ENCODE measurements at places on chromosomes 7 and 10.

DNA sequence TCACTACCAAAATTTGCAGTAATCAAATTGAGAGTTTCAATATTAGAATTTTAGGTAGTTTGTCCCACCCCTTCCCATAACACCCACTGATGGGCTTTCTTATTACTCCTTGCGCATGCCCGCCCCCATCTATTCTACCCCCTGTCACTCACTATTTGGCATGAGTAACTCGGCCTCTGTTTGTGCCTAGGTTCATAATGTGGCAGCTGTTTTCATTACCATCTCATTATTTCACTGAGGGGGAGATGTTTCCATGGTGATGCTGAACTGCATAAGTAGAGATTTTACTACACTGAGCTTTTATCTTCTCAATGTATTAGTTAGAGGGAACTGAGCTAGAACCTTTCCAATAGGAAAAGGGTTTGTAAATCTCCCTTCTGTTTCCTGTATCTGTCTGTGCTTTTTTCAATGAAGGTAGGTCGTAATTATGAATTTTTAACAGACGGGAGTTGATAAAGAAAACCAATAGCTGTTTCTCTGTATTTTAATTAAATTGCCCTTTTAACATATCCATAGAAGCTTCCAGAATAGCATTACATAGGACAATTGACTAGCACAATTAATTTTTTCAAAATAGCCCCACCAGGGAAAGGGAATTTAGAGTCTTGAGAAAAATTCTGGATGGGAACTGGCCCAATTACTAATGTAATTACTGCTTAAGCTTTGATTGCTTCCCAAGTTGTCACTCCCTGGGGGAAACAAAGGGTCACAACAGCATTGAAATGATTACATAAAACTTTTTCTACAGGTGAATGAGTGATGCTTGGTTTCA lies 33.4 kb downstream of the PRPS1L1 start:
- DNase-seq: no peak

- DNase-seq: no peak
Observed at GRCh38 chr10:21364196-21365114, 161.0 kb downstream of the SKIDA1 start.

DNA sequence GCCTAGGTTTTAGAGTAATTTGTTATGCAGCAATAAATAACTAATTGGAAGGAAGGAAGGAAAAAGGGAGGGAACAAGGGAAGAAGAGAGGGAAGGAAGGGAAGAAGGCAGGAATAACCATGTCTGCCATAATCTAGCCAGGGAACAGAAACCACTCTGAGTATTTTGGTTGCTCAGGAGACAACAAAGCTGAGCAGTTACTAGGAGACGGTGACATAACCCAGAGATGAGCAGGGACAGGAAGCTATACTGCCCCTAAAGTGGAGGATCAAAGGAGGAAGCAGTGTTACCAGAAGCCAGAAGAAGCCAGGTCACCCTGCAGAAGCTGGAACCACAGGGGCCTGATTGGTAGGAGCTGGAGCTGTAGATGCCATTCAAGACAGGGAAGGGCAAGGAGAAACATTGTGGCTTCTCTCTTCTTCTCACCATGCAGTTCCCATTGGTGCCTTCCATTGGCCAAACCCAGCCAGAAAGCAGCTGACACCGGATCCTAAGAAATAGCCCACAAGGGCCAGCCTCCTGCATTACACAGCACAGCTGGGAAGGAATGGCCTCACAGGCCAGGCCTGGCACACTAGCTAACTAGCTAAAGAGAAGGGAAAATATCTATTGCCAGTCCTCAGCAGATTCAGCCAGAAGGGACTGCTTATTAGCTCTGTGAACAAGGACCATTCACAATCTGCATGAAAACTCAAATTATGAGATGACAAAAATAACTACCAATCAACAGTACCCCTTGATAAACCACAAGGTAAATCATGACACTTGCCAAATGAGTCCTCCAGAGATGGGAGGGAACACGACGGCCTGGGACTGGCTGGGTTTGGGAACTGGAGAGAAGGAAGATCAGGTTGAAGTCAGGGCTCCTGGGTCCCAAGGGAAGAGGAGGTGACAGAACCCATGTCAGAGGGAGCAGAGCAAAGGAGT lies 184.5 kb upstream of the NFE2L3 start:
- peak; percentile 64 for DNase-seq

DNA sequence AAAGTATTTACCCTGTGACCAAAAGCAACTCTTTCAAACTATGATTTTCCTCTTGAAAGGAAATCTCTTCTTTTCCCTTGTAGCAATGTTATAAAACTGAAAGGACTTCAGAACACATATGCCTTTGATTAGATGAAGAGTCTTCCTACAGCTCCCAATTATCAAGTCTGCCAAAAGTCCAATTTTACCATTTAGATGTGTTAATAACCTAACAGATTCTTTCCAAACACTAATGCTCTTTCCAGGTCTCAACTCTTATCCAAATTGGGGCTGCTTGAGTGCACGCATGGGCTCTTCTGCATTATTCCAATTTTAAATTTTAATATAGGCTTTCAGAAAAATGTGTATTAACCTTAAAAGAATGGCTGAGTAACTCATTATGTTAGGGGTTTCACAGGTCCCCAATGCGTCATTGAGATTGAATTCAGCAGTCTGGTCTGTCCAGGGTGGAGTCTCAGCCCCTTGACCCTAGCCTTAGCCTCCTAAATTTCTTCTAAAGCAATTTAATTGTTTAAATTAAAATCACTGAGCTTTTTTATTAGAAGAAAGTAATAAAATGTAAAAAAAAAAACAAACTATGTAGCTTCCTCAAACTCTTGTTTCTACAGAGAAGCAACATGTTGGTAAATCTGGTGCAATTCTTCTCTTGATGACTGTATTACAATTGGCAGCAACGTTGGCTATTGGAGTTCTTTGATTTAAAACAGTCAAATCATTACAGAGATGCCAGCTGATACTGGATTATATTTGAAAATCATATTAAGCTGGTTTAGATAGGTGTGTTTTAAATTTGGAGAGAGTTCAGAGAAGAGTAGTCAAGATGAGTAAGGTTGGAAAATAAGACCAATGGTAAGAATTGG lies 170.4 kb downstream of the DKK1 start:
- no peak for DNase-seq

DNA sequence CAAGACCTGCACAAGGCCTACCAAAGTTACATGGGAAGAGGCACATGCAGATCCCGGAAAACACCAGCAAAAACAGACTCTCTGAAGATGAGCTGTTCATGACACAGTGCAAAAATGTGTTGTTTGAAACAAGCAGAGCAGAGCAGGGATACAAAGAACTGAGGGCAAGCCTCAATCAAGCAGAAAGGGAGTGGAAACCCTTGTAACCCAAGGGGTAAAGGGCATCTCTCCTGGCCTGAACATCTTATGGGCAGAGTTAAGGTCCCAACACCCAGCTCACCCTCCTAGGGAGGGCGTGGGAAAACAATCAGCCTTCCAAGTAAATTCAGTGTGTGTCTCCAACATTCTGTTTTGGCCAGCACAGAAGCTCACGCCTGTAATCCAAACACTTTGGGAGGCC lies 10.5 kb downstream of the PSPH start:
- no peak for DNase-seq

Data from GM12878 (cell line).